ENCODE measurements at places on chromosomes 3 and 15. TPM values are rescaled to one million over a fixed set of nuclear protein-coding genes. Genes with fewer than 3 reads are reported as not detected.

GRCh38 chr3:187744169-187745151 lies 808 bp downstream of the BCL6 start:
- peak overlapping the region; percentile 99 for H3K27ac ChIP-seq
- peaks cover 49% of the 10 kb centered on the region for H3K4me1 ChIP-seq
- peak overlapping the region; percentile 98 for H3K4me3 ChIP-seq
- DNase-seq: peak; percentile 70

GRCh38 chr3:112042842-112043280 lies 8.3 kb downstream of the TMPRSS7 start:
- H3K36me3 ChIP-seq: no peaks in the 10 kb centered on the region
- DNase-seq: no peak
- no peaks in the 10 kb centered on the region for H3K27me3 ChIP-seq
- H3K27ac ChIP-seq: no peak overlapping the region
- peaks cover 5% of the 10 kb centered on the region for H3K4me1 ChIP-seq

- no peaks in the 10 kb centered on the region for H3K36me3 ChIP-seq
- peaks cover 18% of the 10 kb centered on the region for H3K27me3 ChIP-seq
- no peak overlapping the region for H3K27ac ChIP-seq
- H3K4me1 ChIP-seq: no peaks in the 10 kb centered on the region
These were observed 18.4 kb downstream of the TM4SF18 start for GRCh38 chr3:149314807-149315578.

GRCh38 chr3:126620738-126621137 lies 34.2 kb downstream of the TXNRD3 start:
- no peak for DNase-seq
- H3K27ac ChIP-seq: no peak overlapping the region
- H3K4me3 ChIP-seq: no peak overlapping the region
- H3K36me3 ChIP-seq: peaks cover 2% of the 10 kb centered on the region
- peaks cover 6% of the 10 kb centered on the region for H3K27me3 ChIP-seq

- H3K4me3 ChIP-seq: no peak overlapping the region
- peaks cover 6% of the 10 kb centered on the region for H3K36me3 ChIP-seq
- peaks cover 3% of the 10 kb centered on the region for H3K4me1 ChIP-seq
- peak overlapping the region; percentile 63 for H3K27ac ChIP-seq
- no peaks in the 10 kb centered on the region for H3K27me3 ChIP-seq
These were observed 45.6 kb downstream of the DLEC1 start for GRCh38 chr3:38084334-38085310.

Gene MYH15
- total RNA-seq: 0.35 TPM
